ENCODE measurements at places on chromosomes 1 and 21.

- no peak for DNase-seq
Observed at GRCh38 chr1:18384471-18384870, 96.3 kb upstream of the KLHDC7A start.

DNA sequence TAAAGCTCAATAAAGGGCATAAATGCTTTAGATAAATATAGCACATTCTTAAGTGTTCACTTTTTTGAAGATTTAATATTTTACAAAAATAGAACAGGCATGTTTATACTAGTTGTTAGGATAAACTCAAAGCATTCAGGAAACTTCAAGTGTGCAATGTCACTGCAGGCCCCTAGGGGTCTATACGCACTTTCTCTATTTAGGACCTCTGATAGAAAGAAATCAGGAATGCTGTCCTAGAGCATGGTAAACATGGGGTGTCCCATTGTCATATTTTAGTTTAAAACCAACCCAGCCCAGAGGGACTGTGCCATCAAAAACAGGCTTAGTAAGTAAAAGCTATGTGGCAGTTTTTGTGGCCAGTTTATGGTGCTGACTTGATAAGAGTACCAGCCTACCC, 102.2 kb downstream of the BARHL2 start:
- no peak for DNase-seq

GRCh38 chr1:195733826-195734225, 874.4 kb downstream of the KCNT2 start:
- no peak for DNase-seq

- no peak for DNase-seq
Observed at GRCh38 chr1:33818071-33818470, 45.8 kb upstream of the HMGB4 start.

DNA sequence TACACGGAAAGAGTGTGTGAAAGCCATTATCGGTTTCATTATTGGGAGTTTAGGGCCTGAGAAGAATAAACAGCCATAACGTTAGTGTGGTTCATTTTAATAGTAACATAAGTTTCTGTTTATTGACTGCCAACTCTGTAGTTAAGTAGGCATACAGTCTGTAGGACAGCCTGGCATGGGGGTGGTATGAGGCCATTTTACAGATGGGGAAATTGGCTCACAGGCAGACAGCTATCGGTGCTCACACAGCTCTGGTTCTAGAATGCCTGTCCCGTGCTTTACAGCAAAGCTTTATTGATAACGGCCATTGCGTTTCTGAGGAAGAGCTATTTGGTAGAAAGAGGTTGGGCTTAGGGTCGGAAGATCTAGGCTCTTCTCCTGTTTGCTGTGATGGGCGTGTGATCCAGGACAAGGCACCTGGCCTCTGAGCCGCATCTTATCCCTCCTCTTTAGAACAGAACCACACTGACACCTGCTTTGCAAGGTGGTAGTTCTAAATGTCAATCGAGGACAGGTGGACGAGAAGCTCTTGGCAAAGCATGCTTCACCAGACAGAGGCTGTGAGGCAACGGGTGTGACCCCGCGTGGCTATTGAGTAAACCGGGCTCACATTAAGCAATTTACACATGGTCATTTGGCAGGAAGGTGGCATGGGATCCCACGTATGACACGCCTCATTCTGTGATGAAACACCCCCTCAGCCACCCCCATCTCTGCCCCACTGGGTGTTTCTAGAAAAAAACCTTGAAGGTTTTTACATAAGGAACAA, 14.9 kb downstream of the ETS2 start:
- no peak for DNase-seq

GRCh38 chr1:109877776-109878175, 32.9 kb upstream of the CSF1 start:
- DNase-seq: no peak

- DNase-seq: no peak
Observed at GRCh38 chr1:6073480-6074053, 27.9 kb downstream of the KCNAB2 start.

GRCh38 chr1:27405074-27405473, 12.7 kb downstream of the GPR3 start:
- DNase-seq: no peak

DNA sequence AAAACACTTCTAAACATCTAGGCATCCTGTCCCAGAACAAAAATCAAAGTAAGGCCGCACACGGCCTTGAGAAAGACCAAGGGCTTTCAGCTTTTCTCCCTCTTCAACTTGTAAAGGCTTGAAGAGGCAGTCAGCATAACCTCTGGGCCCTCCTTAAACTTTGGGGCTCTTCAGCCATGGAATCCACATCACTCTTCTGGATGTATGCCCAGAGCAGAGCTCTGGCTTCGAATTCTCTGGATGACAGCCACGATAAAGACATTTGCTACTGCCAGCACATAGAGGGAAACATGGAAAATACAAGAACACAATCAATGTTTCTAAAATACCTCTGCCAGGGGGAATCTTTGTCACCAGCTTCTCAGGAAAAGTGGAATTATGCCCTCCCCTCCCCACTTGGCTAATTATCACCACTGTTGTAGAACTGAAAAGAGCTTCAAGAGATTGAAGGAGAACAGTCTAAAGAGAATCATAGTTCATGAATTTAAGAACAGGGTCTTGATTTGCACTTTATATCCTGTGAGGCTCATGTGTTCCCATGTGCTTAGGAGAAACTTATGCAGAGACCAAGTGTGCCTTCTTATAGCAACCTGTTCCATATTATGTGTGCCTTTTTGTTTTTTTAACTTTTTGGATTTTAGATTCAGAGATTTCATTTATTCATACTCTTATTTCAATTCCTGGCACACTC, 39.0 kb upstream of the DPT start:
- DNase-seq: no peak

GRCh38 chr1:17912491-17912890, 157.4 kb downstream of the ACTL8 start:
- no peak for DNase-seq

GRCh38 chr1:70966018-70966638, 81.5 kb downstream of the PTGER3 start:
- no peak for DNase-seq

DNA sequence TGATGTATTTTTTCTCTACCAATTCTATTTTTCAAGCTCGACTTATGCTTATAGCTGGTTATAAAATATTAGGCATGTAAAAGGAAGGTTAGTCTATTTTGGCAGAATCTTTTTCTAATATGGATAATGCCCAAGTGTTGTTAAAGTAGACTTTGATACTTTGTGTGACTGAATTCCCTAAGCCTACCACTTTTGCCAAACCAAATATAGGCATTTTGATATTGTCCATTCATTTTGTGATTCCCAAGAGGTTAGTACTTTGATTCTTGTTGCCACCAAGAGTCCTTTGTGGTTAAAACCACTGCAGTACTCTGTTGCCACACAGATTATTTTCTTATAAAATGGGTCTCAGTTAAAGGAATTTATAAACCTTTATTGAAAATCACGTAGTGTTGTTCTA, 4.2 kb downstream of the WDR3 start:
- no peak for DNase-seq

- no peak for DNase-seq
Observed at GRCh38 chr1:56235909-56236510, 343.4 kb downstream of the PLPP3 start.

GRCh38 chr1:167268347-167268787, 47.7 kb downstream of the POU2F1 start:
- no peak for DNase-seq

DNA sequence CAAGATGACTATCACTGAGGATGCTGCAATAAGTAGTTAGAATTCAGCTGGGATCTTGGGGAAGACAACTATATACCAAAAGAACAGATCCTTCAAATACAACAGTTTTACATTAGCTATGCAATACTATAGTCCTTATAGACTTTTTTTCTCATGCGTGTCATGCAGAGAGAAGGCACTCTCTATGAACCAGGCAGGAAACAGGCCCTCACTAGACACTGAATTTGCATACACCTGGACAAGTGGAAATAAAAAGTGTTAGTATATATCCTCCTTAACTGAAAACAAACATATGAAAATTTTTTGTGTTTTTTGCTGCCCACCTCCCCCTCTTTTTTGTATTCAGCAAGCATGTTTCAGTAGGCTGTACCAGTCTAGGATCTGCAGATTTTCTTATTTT, 29.9 kb downstream of the TMCO1 start:
- no peak for DNase-seq

DNA sequence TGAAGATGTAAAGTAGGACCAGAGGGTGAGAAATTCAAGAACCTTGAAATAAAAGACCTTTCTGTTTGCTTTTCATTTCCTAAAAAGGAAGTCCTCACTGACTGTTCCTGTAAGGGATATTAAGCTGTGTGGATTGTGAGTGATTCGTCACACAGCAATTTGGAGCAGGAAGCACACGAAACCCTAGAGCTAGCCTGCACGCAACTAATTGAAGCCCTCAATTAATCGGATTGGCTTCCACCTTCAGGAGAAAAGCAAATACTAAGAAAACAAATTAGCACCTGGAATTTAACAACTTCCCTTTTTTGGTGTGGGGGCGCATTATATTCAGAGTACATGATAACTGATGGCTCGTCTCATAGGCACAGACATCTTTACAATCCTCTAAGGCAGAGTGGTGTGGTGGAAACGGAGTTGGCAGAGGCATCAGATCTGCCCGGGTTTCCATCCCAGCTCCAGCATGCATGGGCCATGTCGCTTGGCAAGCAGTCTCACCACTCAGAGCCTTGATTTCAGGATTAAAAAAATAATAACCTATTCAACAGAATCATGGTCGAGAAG, 95.2 kb downstream of the KCNJ15 start:
- DNase-seq: no peak

GRCh38 chr1:186424539-186424938, 36.4 kb downstream of the PDC start:
- no peak for DNase-seq

GRCh38 chr1:32060914-32061313, 11.8 kb upstream of the TMEM39B start:
- no peak for DNase-seq

DNA sequence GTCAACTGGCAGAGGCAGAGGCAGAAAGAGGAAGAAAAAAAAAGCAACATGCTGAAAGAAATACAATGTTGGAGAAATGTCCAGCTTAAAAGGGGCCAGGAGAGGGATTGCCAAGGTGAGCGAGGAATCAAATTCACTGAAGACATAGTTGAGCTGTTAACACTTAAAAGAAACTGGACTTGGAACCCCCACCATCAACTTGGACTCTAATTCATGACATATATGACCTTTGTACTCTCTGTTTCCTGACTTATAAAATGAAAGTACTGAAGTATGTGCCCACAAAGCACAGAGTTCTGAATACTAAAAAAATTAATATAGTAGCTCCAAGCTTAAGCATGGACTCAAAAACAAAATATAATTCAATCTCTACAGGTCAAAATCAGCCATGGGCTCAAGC, 16.1 kb downstream of the PRR9 start:
- no peak for DNase-seq

- DNase-seq: no peak
Observed at GRCh38 chr21:43850728-43851295, 14.2 kb upstream of the AGPAT3 start.

- no peak for DNase-seq
Observed at GRCh38 chr1:180415985-180416633, 86.3 kb downstream of the ACBD6 start.

DNA sequence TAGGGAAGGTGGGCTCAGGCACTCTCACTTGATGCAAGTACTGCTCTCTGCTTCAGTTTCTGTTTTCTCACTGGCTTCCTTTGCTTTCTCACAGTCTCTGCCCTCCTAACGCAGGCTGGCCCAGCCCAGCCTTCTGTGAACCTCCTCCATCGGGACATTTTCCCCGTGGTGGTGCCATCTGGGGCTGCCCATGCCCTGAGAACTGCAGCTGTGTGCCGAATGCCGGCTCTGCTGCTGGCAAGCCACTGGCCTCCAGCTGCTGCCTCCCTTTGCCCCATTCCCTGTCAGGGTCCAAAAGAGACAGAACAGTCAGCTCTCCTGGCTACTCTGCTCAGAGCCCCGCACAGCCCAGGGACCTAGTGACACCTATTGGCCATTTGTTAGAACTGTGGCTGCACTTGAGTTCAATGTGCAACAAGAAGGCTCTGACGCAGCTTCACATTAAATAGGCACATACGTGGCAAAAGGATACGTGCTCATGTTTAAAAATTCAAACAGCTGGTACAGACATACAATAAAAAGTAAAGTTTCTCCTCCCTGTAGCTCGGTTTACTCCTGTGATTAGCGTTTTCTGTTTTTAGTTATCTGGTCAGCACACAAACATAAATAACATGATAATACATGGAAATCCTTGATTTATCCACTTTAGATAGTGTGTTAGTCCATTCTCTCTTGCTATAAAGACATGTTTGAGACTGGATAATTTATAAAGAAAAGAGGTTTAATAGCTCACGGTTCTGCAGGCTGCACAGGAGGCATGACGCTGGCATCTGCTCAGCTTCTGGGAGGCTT, 46.6 kb downstream of the FCRL5 start:
- DNase-seq: no peak

DNA sequence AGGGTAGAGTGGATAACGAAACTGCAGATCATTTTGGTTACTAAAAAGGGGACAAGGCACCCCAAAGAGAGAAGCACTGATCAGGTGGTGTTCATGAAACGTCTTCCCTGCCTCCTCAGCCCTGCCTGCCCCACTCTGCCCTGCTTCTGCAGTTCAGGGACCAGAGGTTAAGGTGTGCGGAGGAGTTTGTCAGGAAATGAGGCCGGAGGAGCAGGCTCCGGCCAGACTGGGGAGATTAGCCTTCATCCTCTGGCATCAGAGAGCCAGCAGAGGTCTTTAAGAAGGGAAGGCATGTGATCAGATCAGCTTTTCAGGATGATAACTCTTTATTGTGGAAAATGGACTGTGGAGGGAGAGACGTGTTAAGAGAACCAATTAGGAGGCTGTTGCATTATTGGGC, 291.9 kb upstream of the NR5A2 start:
- no peak for DNase-seq

DNA sequence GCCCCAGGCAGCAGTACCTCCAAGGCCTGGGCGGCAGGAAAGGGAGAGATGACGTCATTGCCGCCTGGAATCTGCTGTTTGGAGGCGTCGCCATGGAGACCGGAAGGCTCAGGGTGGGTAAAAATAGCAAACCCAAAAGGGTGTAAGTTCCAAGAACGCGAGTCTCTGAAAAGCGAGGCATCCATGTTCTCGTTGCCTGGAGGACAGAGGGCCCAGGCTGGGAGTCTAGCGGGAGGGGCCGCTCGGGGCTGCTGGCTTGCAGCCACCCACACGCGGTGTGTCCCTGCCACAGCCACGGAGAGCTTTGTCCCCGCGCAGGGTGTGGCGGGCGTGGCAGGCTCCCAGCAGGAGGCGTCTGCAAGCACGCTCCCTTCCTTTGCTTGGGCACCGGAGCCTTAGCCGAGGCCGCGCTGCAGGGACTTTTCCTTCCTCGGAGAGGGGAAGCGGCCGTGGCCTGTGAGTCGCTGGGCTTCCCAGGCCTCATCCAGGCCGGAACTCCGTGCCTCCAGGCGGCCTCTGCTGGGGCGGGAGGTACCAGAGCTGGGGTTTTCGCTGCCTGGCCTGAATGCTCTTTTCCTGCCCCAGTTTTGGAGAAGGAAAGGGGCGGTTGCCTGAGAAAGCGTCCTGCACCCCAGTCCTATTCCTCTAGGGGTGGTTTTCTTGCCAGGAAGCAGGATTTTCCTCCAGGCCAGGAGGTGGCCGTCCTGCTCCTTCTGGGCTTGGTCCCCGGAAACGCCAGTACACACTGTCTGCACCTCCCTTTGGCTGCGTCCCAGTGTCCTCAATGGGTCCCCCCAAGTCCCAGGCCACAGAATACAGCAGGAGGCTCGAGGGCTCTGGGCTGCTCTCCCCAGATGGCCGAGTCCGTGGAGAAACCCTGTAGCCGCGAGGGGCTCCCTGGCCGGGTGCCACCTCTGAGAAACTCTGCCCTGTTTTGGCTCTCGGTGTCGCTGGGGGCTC, 15.3 kb upstream of the SKI start:
- DNase-seq: no peak

Data from activated T-cell treated with anti-CD3 and anti-CD28 coated beads for 4 hours (primary cell).